Ecto neural progenitor cell (in vitro differentiated cells): ENCODE measurements at places on chromosomes 3 and 15.

- DNase-seq = no peak
These were observed 752.6 kb upstream of the NR2F2 start for GRCh38 chr15:95577927-95578326.

DNA sequence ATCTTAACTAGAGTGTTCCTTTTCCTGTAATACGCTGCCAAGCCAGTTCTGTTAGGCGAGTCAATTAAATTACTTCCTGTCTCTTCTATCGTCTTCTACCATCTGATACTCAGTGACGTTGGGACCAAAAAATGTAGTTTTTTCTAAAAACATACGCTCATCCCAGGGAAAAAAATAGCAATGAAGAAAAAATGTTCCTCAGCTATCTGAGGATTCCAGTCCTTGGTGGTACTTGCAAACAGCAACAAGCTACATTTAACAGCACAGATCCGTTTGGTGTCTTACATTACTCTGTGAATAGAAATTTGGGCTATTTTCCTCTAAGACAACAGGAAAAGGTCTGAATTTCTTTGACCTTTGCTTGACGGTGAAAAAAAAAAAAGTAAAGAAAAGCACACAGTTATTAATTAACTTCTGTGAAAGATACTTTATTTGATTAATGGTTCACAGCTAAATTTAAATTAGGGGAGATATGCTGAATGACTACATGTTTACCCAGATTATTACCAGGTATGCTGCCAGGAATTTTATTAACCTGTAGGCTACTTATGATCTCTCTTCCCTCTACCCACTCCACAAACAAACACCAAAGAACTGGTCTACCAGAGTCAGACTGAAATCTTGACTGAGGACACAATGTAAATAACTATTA lies 254.4 kb upstream of the ZPLD1 start:
- DNase-seq = no peak

DNA sequence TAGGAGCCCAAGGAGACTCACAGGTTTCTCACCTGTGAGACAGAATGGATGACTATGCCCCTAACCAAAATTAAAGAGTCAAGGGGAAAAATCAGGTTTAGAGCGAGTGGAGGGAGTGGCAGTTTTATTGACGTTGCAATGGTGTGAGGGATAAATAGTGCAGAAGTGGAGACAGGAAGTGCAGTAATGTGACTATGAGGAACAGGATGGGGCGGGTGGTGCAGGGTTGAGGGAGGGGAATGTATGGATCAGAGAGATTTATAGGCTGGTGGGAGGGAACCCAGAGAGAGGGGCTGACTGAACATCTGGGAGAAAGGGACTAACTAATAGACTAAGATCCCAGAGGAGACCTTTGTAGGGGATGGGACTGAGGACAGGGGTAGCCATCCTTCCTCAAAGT lies 26.5 kb downstream of the EIF2AK4 start:
- no peak for DNase-seq

- DNase-seq = peak; percentile 6
These were observed 389.5 kb downstream of the CACNA2D3 start for GRCh38 chr3:54511766-54512365.

- DNase-seq = no peak
These were observed 180.4 kb downstream of the SUCNR1 start for GRCh38 chr3:152053866-152054265.

DNA sequence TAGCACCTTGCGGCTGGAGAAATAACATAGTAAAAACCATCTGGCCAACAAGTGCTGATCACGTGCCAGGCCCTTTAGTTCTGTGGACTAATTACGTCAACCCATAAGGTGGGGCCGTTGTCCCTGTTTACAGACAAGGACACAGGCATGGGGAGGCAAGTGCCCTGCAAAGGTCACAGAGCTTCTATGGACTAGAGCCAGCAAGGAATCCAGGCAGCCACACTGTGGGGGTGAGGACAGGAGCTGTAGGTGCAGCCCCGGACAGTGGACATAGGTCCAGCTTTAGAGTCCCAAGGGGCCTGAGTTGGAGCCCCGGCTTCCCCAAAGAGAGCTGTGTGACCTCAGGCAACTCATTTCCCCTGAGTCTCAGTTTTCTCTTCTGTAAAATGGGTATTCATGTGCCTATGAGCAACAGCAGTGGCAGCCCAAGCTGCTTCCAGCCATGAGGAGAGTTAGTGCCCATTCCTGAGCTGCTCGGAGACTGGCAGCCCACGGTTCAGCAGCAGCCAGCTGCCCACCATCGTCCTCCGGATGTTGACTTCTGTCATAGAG lies 13.9 kb downstream of the CHST13 start:
- peak; percentile 33 for DNase-seq

DNA sequence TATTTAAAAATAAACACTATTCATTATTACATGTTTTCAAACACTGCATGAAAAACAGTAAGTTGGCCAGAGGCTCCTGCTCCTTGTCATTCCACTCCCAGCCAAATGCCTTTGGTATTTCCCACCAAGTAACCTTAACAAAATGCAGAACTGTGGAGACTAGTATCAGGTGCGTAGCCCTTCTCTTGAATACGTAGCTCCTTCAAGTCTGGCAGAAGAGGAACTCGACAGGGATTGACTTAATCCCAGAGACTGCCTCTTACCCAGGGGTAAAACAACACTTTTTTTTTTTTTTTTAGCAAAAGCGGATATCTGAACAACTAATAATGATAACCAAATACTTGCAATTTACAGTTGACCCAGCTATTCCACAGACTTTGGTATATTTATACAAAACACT lies 738 bp downstream of the COMMD2 start:
- DNase-seq = no peak

DNA sequence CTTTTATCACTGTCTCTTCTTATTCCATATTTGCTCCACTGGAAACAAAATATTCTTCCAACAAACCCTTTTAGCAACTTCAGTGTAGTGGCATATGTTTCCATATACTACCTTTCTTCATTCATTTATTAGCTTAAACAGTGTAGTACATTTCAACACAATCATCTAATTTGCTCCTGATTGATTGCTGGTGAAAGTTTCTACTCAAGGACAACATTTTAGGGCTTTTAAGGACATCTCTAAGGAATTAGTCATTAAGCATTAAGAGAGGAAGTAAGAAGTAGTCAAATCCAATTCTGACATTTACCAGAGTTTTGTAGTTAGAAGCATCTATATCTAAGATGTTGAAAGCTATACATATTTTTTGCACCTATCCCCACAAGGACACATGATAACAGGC lies 55.8 kb downstream of the RSRC1 start:
- DNase-seq = no peak

GRCh38 chr3:127802606-127803005 lies 19.7 kb downstream of the MGLL start:
- DNase-seq = no peak

- DNase-seq = peak; percentile 58
These were observed 581 bp downstream of the IP6K1 start for GRCh38 chr3:49785565-49786356.

DNA sequence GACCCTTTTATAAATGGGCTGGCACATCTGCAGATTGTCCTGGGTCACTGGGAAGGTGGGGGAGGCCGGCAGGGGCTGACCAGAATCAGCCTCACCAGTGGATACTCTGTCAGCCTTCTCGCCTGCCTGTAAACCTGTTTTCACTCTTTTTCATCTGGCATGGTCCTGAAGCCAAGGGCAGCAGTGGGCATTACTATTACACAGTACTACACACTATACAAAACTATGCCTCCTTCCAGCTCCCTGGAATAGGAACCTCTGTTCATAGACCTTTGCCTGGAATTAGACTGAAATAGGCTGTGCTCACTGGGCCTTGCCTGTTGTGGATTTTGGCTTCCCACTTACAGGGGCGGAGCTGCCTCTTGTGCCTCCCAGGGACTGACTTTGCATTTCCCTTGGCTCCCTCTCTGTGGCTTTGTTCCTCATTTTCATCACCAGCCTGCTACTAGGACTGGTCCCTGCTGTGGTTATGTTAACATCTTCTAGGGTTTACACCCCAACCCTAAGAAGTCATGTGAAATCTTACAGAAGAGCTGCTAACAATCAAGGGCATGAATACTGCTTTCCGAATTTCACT lies 120.7 kb downstream of the FNDC3B start:
- no peak for DNase-seq

GRCh38 chr3:160163229-160163878 lies 61.9 kb upstream of the C3orf80 start:
- no peak for DNase-seq

GRCh38 chr3:71994203-71994602 lies 209.3 kb upstream of the PROK2 start:
- no peak for DNase-seq

DNA sequence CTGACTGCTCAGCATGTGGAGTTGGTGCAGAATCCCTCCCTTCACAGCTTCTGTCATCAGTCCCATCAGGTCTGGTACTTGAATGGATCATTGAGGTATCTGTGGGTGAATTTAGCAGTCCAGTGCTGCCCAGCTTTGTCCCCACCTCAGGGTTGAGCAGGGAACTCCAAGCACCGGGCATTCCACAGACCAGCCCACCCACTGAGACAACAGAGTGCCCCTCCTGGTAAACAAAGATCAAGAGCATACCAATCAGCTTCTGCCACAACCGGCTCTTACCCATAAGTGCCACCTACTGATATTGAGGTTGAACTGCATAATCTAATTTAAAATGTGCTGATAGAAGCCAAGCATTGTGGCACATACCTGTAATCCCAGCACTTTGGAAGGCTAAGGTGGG lies 57.1 kb upstream of the FXR1 start:
- peak; percentile 62 for DNase-seq

GRCh38 chr3:170999737-171000242 lies 26.7 kb downstream of the SLC2A2 start:
- DNase-seq = no peak

DNA sequence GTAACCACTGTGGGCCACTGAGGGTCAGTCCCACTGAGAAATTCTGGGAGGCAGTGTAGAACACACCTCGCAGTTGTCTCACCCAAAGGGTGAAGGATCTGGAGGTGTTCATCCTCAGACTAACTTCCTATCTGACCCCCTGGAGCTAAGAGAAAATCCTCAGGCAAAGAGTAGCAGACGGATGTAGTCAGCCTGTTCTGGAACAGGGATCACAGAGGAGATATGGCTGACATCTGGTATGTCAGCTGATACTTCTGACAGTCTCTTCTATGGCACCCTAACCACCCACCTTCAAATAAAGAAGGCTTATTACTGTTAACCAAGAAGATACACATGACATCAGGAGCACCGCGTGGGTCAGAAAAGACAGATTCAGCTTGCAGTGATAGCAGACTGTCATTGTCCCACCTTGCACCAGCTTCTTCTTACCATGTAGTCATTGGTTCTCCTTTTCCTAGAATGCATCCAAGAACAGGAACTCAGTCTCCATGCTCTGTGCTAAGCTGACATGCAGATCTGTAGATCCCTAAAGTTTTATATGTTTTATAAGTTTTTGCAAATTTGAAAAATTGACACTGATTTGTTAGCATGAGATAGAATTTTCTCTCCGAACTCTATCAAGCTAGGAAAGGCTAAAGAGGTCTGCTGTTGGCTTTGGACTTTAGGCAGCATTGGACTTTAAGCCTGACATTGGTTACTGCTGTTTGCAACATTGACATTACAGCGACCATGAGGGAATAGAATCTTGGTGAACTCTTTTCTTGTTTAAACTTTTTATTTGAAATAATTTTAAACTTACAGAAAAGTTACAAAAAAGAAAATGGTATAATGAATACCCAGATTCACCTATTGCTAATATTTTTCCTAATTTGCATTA lies 60.4 kb downstream of the KBTBD12 start:
- no peak for DNase-seq

DNA sequence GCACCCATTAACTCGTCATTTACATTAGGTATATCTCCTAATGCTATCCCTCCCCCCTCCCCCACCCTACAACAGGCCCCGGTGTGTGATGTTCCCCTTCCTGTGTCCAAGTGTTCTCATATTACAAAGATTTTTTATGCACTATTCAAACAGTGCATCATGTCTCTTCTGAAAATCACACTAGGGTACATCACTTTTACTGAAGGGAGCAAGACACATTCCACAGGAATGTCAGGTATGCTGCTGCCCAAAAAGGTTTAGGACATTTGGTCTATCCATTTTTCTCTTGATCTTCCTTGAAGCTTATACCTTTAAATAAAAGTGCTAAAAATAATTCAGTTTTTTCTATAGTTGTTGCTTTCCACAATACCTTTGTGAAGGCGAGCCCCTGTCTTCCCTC lies 9.2 kb upstream of the EPHA3 start:
- no peak for DNase-seq

DNA sequence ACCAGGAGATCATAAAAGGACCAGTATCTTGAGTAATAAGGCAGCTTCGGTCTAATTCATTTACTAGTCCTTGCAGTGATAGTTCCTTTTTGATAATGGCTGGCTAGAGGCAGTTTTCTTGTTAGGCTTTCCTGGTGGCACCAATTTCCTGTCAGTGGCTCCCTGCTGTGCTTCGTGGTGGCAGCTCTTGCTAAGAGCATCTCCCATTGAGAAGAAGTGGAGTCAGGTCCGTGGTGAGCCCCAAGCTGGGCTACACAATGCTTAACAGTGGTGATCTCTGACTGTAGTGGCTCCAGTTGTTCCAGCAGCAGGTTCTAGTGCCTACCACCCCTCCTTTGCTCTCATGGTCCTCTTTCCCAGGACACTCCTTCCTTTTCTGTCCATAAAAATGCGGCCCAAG lies 111.2 kb downstream of the RAP2B start:
- no peak for DNase-seq

- DNase-seq = no peak
These were observed 153.2 kb downstream of the UNC13C start for GRCh38 chr15:54131410-54131809.

GRCh38 chr15:96585484-96586386 lies 255.2 kb downstream of the NR2F2 start:
- DNase-seq = no peak

- no peak for DNase-seq
These were observed 104.4 kb downstream of the THSD4 start for GRCh38 chr15:71219645-71220044.

DNA sequence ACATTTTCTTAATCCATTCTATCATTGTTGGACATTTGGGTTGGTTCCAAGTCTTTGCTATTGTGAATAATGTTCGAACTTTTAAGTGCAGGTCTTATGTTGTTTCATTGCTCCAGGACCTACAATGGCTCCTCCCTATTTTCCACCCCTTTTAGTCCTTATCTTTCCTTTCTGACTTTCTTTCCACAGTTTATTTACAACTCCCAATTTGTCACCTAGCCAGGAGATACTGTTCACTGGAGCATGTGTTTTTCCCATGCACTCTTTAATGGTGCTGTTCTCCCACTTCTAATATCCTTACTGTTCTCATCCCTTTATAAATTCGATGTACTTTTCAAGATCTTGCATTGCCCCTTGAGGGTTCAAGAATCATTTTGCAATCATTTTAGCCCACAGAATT lies 290.0 kb downstream of the WDR72 start:
- no peak for DNase-seq

DNA sequence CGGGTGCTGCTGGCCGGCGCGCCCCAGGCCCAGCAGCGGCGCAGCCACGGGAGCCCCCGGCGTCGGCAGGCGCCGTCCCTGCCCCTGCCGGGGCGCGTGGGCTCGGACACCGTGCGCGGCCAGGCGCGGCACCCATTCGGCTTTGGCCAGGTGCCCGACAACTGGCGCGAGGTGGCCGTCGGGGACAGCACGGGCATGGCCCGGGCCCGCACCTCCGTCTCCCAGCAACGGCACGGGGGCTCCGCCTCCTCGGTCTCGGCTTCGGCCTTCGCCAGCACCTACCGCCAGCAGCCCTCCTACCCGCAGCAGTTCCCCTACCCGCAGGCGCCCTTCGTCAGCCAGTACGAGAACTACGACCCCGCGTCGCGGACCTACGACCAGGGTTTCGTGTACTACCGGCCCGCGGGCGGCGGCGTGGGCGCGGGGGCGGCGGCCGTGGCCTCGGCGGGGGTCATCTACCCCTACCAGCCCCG lies 777 bp downstream of the LOXL1 start:
- DNase-seq = peak; percentile 79

GRCh38 chr3:55476515-55476914 lies 10.6 kb downstream of the WNT5A start:
- no peak for DNase-seq

GRCh38 chr15:72237853-72238224 lies 6.8 kb upstream of the PKM start:
- no peak for DNase-seq
